ENCODE measurements at places on chromosomes 3 and 15. TPM values are rescaled to one million over a fixed set of nuclear protein-coding genes. Genes with fewer than 3 reads are reported as not detected.

- DNase-seq = no peak
Measured at GRCh38 chr15:40936709-40937666, 7.8 kb downstream of the DLL4 start.

DNA sequence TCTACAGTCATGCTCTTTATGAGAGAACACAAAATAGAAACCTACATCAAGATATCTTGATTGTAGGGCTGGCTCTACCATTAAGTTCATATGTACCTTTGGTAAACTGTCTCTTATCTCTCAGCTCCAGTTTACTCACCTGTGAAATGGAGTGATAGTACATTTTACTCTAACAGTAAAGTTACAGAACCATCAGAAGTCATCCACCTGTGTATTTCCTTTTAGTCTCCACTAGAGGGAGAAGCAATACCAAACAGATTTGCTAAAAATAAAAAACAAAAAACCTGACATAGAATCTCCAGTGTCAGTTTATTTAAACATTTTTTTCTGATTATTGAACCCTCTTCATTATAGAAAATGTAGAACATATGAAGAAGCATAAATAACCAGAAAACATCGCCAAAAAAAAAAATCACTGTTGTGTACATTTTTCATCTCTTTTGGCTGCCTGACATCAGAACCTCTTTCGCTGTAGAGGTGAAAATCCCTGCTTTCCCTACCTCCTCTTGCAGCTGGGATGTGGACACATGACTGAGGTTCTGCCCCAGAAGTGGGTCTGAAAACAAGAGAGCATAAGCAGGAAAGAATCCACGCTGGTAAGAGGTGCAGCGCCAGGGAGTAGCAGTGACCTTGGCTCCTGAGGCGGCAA is 48.7 kb upstream of the WDR72 start:
- DNase-seq = no peak

- no peak for DNase-seq
Measured at GRCh38 chr3:8103954-8104353, 397.7 kb upstream of the LMCD1 start.

DNA sequence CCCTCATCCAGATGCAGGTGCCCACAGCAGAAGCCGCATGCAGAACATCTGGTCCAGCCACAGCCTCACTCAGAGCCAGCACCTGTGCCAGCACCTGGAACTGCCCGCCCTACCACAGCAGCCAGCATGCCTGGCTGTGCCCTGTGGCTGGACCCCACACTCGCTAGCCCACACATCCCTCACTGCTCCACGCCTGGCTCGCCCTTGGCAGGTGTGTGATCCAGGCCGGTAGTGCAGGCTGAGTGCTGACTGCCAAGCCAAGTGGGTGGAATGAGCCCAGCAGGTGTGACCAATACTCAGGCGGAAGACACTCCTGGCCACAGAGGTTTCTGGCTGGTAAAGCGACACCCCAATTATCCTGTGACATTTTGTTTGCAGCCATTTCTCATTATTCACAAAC is 162.4 kb upstream of the ROBO1 start:
- DNase-seq = no peak

CAND2 gene
- total RNA-seq = 0.53 TPM

SLC24A5 gene
- not detected for total RNA-seq

Measured in activated CD8-positive, alpha-beta T cell treated with anti-CD3 and anti-CD28 coated beads, Interleukin-2, amount 10 ng/mL, durations not matched to agents 7 days and 5 days (primary cell).